GM19239 (cell line): ENCODE measurements at places on chromosomes 7 and 10.

DNA sequence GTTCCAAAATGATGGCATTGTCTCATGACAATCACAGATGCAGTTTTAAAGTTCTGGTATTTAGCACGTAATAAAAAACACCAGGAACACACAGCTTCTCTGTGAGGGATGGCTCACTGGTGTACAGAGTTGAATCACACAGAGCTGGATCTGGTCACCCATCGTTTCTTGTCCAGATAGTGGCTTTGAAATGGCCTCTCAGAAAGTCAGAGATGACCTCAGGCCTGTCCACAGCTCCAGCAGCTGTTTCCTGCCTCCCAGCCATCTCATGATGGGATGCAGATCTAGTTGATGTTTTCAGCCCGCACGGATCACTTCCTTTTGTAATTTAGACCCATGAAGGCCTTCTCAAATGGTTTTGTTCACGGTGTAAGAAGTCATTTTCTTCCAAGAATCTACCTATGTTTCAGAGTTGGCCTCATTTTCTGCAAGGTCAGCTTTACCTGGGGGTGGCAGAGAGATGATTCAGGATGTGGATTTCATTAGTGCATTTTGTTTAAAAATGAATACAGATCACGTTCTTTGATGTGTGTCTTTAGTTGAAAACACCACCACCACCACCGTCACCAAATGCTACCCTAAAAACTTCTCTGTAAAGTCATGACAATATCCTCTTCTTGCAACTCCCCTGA, 166.2 kb downstream of the SNX10 start:
- no peak for DNase-seq

- DNase-seq: no peak
Observed at GRCh38 chr7:43195256-43195655, 82.8 kb downstream of the HECW1 start.

GRCh38 chr10:101047961-101048892, 13.6 kb upstream of the KAZALD1 start:
- no peak for DNase-seq

GRCh38 chr10:4481192-4481591, 344.8 kb upstream of the AKR1E2 start:
- no peak for DNase-seq

GRCh38 chr10:18689498-18689897, 30.3 kb downstream of the ARL5B start:
- DNase-seq: no peak

GRCh38 chr7:26659121-26659520, 205.3 kb downstream of the SKAP2 start:
- DNase-seq: no peak

DNA sequence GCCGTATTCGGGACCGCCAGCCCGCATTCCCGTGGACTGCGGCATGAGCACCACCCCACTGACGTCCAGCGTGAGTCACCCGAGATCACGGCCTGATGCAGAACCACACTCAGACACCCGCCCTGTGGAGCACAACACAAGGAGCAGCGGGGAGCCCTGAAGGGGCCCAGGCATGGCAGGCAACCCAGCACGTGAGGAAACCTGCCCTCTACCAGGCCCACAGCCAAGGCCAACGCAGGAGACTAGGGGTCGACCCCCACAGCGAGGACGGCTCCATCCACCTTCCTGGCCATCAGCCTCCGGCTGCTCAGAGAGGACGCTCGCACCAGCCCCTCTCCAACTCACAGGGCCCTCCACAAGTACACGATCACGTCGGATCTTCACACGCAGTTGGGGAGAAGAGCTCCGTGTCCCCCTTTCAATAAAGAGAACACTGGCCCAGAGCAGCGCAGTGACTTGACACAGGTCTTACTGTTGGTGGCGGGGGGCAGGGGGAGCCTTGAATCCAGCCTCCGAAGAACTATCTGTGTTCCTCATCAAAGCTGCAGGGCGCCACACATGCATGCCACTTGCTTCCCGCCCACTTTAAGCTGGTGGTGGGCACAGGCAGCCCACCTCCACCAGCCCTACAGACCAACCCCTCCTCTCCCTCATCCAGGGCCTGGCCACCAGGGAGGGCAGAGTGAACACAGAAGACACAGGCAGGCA, 22.0 kb downstream of the MAD1L1 start:
- no peak for DNase-seq

- no peak for DNase-seq
Observed at GRCh38 chr7:47951374-47951773, 3.1 kb upstream of the PKD1L1 start.

- DNase-seq: no peak
Observed at GRCh38 chr7:55375237-55375636, 10.1 kb downstream of the LANCL2 start.

DNA sequence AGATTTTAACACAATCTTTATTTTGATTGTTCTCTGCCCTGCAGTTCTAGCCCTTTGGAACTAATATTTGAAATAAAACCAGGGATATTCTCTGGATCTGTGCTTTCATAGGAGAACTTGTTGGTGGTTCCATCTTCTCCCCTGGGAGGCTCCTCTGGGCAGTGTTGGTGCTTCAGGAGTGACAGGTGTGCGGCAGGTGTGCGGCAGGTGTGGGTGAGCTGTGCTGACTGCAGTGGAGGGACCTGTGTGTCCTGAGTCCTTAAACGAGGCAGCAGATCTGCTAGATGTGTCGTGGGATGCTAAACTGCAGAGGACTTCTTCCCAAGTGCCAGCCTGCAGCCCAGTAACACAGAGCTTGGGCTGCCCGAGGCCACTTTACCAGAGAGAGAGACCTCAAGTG, 98.4 kb downstream of the LYZL1 start:
- DNase-seq: no peak

DNA sequence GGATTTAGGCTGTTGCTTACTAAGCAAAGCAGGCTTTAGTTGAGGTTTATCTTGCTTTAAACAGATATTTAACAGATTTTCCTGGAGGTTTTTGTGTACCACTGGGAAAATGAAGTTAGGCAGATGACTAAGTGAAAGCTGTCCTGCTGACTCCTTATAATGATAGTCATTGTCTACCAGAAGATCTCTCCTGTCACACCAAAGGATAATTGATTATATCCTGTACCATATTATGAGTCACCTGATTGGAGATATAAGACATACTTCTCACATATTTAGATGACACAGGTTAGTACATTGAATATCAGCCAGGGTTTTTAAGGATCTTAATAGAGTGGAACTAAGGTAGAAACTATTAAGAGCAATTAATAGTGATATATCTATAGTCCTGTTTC, 68.4 kb downstream of the PTEN start:
- DNase-seq: no peak

- DNase-seq: no peak
Observed at GRCh38 chr7:37901236-37901827, 15.3 kb downstream of the SFRP4 start.

- no peak for DNase-seq
Observed at GRCh38 chr7:115635876-115636275, 394.7 kb downstream of the TFEC start.

DNA sequence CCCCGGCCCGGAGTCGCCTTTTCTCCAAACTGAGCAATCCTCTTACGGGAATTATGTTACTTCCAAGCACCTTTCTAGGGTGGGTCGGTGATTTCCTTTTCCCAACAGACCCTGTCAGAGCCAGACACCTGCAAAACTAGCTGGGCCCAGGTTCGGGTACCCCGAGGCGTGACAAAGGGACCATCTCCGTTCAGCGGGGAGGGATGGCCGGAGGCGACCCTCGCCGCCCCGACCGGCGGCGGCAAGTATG, 445 bp downstream of the PPA1 start:
- no peak for DNase-seq

GRCh38 chr10:70775679-70776454, 9.3 kb downstream of the TBATA start:
- no peak for DNase-seq

DNA sequence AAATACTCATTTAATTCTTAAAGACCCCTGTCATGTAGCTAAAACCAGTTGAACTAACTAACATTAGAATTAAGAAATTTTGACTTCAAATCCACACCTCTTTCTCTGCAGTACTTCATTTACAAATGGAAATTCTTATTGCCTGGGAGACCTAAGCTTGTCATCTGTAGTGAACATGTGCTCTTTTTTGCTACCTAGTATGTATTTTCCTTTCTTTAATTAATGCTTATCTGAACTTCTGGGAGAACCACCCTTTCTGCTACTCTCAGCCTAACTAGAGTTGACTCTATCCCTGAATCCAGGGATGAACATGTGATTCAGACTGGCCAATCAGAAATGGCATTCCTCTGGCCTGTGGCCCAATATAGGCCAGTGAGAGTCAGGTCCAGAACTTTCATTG, 75.9 kb upstream of the A1CF start:
- DNase-seq: no peak

DNA sequence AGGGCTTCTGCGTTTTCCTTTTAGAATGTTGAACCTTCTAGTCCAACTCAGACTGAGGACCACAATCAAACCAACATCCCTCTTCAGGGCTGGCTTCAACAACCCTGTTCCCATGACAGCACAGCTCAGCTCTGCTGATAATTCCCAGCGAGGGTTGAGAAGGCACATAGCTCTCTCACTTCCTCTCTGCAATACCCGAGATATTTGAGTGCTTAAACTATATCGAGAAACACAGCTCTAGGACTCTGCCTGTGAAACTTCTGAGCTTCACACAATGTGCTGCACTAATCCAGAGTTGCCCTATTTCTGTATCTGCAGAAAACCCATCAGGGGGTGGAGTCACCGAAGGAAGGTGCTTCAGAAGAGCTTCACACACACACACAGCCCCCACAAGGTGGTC, 1.6 kb upstream of the ADARB2 start:
- peak; percentile 23 for DNase-seq

GRCh38 chr7:39446546-39446945, 119.7 kb upstream of the YAE1 start:
- DNase-seq: no peak

DNA sequence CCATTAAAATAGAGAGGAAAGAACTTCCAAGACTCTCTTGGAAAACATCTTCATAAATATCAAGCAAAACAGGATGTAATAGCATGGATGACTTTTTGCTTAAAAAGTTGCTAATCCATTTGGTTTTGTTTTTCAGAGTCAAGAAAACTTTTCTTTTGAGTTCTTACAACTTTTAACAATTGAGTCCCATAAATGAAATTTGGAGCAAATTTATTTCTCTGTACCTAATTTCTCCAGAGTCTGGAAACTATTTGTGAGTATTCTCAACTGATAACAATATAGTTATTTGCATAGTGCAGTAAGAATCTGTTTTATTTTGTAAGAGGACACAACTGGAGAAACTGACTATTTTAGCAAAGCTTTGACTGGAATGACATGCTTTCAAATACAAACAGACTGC, 606.3 kb upstream of the IGFBP3 start:
- DNase-seq: no peak

- DNase-seq: no peak
Observed at GRCh38 chr10:129949891-129950291, 14.2 kb downstream of the EBF3 start.

GRCh38 chr7:108294595-108294994, 161.6 kb downstream of the NRCAM start:
- peak; percentile 29 for DNase-seq

DNA sequence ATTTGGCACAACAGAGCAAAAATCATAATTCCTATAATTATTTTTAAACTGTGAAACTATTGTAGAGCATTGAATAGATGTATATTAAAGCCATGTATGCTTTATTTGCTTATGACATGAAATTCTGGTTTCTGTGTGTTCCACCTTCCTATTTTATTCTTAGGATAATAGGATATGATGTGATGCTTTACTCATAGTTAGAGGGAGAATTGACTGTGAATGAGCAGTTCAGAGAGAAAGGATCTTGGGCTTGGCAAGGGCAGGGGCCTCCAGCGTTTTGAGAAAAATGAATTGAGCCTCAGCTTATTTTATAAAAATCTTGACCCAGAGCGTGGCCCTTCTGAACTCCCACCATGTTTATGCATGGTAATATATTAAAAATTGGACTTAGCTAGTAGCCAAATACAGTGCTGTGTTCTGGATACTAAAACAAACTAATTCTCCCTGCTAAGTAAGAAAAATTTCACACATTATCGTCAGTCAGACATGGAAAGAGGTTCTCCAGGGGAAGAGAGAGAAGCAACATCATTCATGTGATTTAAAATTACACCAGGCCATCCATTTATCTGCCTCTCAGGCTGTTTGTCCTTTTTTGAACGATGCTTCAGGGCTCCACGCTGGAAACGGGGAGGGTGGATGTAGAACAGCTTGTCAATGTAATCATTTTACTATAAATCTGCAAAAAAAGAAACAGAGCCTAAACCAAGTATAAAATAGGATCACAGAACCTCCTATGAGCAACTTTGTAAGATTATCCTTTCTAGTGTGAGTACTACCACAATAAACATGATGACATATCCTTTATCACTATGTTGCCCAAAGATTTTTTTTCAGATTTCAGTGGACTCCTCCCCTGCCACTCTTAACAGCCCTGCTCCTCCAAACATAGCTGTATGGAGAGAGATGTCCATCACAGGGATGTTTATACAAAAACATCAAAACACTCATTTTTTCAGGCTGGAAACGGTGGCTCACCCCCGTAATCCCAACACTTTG, 258.1 kb upstream of the C7orf33 start:
- DNase-seq: no peak

DNA sequence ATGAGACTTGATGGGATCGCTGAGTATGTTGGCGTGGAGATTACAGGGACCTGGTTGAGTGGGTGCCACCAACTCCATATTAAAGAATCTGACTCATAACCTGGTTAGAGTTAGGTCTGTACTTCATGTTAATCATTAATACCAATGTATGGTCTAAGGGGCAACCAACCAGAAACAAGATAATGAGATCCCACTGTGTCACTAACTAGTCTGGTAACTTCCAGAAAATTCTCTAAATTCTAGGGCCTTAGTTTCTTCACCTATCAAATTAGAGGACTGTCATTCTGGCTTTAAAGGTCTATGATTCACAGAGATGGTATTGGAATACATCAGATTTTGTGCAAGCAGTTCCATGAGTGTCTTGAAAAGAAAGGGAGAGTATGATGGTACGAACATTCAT, 102.2 kb downstream of the SNX10 start:
- DNase-seq: no peak

DNA sequence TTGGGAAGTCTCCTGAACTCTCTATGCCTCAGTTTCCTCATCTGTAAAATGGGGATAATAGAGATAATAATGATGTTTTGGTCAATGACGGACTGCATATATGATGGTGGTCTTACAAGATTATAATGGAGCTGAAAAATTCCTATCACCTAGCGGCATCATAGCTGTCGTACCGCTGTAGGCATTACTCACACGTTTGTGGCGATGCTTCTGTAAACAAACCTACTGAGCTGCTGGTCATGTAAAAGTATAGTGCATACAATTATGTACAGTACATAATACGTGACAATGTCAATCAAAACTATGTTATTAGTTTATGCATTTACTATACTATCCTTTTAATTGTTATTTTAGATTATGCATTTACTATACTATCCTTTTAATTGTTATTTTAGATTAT, 339.1 kb upstream of the NPVF start:
- no peak for DNase-seq

DNA sequence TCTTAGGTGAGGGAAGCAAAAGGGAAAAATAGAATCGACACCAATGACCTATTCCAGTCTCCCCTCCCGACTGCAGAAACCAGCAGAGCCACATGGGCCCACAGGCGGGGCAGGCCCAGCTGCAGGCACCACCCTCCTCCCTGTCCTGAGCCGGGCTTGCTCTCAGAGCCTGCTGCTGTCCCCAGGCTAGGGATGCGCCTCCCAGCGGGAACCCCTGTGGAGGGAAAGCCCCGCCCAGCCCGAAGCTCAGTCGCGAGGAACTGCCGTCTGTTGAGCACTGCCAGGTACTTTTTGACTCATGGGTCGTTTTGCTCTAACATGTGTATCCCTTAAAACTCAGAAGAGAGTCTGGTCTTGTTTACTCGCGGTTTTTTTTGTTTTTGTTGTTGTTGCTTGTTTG, 124.5 kb upstream of the RET start:
- no peak for DNase-seq
